ENCODE measurements at places on chromosomes 5 and 9. TPM values are rescaled to one million over a fixed set of nuclear protein-coding genes. Genes with fewer than 3 reads are reported as not detected.

Gene MARCOL
- not detected for total RNA-seq

Gene MYMK
- total RNA-seq, result not detected

Gene PCA3
- total RNA-seq, result not detected

Gene CD180
- total RNA-seq, result not detected

Gene IL5
- not detected for total RNA-seq

Gene UGT3A2
- 27.0 TPM for total RNA-seq

Gene COQ4
- 29.2 TPM for total RNA-seq

Gene LRRC19
- total RNA-seq, result not detected

DNA sequence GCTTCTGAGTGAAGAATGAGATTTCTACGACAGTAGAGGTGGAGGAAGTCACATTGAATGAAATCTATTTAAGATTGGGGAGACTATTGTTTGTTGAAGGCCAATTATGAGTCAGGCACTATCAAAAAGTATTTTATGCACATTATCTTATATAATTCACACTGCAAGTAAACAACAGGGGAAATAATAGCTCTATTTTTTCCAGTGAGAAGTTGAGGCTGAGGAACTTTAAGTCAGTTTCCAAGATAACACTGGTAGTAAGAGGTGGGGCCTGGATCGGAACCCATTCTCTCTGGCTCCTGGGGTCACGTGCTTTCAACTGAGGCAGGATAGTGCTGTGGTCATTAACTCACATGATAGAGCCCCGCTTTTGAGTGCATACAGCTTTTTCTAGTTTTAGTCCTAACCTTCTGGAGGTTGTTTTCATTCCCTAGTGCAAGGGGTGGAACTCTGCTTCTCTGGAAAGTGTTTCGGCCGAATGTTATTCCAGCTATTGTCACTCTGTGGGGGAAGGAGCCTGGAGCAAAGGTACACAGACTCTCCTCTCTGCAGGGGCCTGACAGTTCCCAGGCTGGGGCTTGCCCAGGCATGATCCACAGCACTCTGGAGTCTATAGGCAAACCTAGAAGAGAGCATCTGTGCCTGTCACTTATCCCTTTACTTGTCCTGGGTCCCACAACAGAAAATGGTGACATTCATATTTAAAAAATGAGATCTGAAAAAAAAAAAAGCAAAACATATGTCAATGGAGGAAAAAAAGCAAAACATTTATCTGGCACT is 352.4 kb upstream of the ACTBL2 start:
- DNase-seq, result peak; percentile 59

GRCh38 chr5:10250806-10251276 is 761 bp downstream of the CCT5 start:
- no peak for DNase-seq

DNA sequence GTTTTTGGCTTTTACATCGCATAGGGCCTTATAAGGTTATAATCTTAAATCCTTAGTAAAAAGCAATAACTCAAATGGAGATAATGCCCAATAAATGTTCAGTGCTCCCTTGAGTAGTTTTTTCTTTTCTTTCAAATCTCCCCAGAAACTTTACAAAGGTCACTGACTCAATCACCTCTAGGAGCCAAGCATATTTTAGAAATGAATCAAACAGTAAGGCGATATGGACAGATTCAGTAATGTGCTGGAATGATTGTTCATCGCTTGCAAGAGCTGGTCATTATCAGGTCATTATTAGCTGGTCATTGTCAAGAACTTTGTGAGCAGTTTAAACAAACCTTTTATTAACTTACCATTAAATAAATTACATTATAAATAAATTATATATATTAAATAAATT is 130.4 kb upstream of the SLIT3 start:
- no peak for DNase-seq

DNA sequence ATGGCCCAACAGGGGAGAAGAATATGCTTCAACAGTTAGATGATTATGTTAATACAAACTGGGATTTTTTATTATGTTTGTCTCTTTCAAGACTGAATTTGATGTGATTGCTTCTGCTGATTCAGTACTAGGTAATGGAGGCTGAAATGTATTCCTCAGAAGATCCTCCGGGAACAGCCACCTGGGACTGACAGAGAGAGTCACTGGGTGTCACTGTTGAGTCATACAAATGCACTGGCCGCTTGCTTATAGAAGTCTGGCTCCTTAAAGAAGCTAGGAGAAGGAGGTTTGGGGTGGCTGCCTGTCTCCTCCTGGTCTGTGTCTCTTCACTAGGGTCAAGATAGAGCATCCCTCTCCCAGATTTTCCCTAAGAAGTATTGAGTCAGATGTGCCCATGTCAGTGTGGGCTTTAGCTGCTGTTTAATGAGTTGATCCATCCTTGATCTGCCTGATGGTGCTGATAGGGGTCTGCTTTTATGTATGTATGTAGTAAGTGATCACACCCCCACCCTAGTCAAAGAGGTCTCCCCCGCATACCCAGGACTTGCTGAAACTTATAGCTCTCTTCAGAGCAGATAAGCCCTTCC is 773.4 kb downstream of the BRINP1 start:
- peak; percentile 82 for DNase-seq

DNA sequence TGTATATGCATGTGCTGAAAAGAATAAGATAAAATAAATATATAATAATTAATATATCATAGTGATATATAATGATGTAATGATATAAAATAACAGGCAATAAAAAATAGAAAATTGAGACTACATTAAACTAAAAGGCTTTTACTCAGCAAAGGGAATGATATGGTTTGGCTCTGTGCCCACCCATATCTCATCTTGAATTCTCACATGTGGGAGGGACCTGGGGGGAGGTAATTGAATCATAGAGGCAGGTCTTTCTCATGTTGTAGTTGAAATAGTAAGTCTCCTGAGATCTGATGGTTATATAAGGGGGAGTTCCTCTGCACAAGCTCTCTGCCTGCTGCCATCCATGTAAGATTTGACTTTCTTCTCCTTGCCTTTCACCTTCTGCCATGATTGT is 1550.9 kb upstream of the CDH6 start:
- no peak for DNase-seq

- DNase-seq, result no peak
These were observed 279.2 kb upstream of the TYRP1 start for GRCh38 chr9:12413986-12414385.

- DNase-seq, result no peak
These were observed 11.9 kb downstream of the FAM219A start for GRCh38 chr9:34446468-34446891.

GRCh38 chr5:109589239-109589638 is 100.5 kb upstream of the MAN2A1 start:
- DNase-seq, result no peak

DNA sequence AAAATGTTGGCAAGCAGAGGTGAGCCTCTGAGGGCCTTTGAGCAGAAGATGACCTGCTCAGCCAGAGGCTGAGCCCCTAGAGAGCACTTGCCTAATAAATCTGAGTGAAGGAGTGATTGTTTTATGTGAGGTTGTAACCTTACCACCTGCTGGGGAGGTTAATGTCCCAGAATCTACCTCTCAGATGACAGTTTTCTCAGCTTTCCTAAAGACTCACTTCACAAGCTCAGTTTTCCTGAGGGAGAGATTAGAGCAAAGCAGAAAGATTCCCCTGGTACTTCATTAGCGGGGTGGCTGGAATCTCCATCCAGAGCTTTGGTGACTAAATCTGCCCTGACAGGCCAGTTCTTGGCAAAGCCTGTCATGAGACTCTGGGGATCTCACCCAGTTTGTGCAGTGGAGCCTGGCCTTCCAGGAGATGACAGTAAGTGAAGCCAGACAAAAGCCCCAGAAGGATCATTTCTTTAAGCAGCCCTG is 48.8 kb upstream of the GALNT10 start:
- DNase-seq, result no peak

GRCh38 chr5:37859805-37860204 is 20.0 kb upstream of the GDNF start:
- no peak for DNase-seq

GRCh38 chr9:2623288-2624050 is 1.9 kb downstream of the VLDLR start:
- DNase-seq, result peak; percentile 71

GRCh38 chr9:129072171-129072570 is 8.7 kb upstream of the DOLPP1 start:
- no peak for DNase-seq

DNA sequence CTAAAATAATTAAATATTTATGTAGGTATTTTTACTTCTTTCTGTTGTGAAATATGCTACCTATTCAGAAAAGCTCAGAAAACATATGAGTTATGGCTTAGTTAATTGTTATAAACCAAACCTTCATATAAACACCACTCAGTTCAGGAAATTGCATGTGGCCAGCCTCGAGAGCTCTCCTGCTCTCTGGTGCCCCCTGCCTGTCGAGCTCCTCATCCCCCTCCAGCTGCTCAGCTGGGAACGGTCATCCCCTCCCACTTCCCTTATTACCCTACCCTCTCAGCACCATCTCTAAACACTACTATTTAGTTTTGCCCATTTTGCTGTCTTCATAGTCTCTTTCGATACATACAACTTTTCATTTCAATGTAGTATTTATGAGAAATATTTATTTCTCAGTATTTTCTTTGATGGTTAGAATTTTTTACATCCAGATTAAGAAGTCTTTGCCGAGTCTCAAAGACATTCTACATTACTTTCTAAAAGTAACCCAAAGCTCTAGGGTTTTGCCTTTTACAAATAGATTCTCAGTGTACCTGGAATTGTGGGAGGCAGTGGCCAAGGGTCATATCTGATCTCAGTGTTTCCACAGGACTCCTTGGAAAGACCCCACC is 51.2 kb upstream of the SEMA4D start:
- DNase-seq, result peak; percentile 81

GRCh38 chr5:62681117-62681850 is 102.7 kb downstream of the LRRC70 start:
- DNase-seq, result no peak

- DNase-seq, result no peak
These were observed 18.6 kb downstream of the TMEM252 start for GRCh38 chr9:68522131-68522530.

DNA sequence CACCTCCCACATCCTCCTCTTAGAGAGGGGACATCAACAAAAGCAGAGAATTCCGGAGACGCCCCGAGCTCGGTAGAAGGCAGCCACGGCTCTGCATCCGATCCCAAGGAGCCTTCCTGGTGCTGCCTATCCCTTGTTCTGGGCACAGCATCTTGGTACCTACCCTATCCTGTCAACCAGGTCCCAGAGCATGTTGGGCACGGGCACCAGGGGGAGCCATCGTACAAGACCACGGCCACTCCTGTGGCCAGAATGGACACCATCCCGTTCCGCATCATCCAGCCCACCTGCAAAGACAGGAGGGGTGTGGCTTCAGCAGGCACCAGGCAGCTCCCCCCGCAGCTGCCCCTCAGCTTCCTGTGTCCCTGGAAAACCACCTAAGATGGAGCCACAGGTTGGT is 62.7 kb upstream of the ZNF354A start:
- DNase-seq, result peak; percentile 90

DNA sequence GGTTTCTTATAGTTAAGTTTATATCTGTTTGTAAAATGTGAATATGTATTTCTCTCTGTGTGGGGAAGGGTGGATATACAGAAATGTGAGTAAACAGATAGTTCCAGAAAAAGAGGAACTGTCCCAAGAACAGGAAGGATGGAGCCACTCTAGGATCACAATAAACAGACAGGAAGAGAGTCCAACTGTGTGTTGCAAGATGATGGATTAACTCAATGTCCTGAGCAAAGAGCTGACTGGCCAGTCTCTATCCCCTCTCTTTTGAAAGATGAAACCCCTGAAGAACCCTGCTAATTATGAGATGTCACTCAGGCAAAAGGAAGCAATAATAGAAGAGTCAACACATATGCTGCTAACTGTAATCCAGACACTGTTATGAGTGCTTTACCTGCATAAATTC is 202.7 kb downstream of the SEMA6A start:
- no peak for DNase-seq

DNA sequence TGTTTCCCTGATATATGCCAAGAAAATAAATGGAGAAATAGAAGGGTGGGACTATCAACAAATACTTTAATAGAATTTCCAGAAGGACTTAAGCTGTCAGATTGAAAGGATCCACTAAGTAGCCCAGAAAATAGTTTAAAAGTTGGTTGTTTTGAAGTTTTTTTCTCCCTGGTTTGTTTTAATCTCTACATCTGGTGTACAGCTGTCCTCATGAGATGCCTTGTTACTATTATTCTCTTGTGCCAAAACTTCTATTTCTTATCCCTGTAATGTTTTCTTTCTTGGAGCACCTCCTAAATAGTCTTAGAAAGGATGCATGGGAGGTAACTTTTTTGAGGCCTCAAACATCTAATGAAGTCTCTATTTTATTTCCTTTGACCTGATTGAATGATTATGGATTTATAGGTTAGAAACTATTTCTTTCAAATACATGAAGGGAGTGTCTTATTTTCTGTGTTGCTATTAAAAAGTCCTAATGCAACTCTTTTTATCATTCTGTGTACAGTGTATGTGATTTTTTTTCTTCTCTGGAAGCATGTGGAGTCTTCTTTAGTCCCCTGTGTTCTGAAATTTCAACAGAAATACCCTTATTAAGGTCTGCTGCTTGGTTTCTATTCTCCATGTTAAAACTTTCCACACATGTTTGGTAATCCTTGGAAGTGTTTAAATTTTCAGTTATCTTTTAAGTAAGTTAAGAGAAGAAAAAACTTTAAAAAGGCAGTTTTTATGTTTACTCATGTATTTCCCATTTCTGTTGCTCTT is 140.0 kb upstream of the CDKN2B start:
- DNase-seq, result no peak

DNA sequence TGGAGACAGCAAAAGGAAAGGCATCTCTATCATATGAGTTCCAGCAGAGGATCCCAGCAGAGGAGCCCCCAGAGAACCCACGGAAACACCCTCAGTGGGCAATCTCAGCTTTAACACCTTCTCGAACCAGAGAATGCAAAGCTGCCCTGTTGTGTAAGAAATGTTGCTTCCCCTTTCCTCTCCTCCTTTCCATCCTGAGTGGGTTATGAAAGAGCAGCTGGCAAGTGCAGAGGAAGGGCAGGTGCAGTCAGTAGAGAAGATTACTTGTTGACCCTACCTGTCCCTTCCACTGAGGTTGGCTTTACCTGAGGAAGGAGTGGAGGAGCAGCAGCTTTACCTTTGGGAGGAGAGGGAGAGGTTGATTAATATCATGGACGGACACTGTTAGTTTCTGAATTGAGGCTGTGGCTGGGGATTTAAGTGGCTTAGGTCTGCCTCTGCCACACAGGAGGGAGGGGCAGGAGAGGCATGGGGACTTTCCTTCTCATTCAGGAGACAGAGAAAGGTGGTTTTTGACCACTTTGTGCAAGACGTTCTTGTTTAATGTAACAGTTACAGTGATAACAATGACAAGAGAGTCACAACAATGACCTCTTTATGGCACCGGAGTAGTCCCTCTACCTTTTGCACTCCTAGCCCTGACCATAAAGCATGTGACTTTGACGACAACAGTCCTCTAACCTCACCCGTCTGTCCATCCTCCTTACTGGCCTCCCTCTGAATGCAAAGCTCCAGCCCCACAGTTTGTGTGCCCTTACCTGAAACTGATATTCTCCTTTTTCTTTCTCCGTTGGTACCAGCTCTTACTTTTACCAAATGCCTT is 254.8 kb downstream of the NSG2 start:
- DNase-seq, result no peak

GRCh38 chr9:86181379-86182315 is 77.8 kb downstream of the C9orf153 start:
- peak; percentile 55 for DNase-seq

GRCh38 chr5:107666051-107666655 is 4.6 kb downstream of the EFNA5 start:
- no peak for DNase-seq

GRCh38 chr5:36217567-36217966 is 24.2 kb downstream of the NADK2 start:
- no peak for DNase-seq

Measured in GM23338 (cell line).